Stimulated activated CD4-positive, alpha-beta T cell treated with anti-CD3 and anti-CD28 coated beads, Interleukin-4, amount 100 ng/mL, for 4 hours (primary cell): ENCODE measurements at places on chromosomes 2 and 18.
A peak's percentile ranks its signal among the peaks of the same experiment; 100 is the strongest.

- DNase-seq = no peak
Measured at GRCh38 chr2:222264791-222265320, 33.9 kb downstream of the PAX3 start.

GRCh38 chr2:173996766-173997165, 31.6 kb upstream of the SP3 start:
- DNase-seq = no peak

GRCh38 chr2:7860693-7861092, 821.2 kb upstream of the ID2 start:
- no peak for DNase-seq

DNA sequence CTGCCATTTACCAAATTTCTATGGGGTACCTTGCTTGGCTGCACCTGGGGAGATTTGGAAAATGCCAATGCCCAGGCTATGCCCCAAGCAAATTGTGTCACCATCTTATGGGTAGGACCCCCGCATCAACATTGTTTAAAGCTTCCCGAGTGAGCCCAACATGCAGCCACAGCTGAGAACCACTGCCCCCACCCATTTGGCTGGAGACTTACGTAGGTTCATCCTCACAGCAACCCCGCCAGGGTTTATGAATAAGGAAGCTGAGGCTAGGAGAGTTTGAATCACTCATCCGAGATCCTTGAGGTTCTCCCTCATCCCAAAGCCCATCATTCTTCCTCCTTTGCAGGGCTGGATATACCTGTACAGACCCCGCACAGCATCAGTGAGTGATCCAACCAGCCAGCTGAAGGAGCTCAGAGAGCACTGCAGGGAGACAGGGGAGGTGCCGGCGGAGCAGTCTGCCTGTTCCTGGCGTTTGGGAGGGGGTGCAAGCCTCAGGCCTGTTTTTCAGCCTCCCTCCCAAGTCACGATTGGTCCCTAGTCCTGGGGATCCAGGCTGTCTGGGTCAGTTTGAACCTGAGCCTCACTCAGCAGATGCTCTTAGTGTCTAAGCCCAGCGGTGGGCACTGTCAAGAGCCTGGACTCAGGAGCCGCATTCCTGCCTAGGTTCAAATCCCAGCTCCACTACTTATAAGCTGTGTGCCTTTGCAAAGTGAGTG, 164.9 kb downstream of the SMAD7 start:
- no peak for DNase-seq

GRCh38 chr2:233336541-233336940, 17.8 kb upstream of the DGKD start:
- DNase-seq = no peak

GRCh38 chr2:157415591-157416101, 28.2 kb downstream of the CYTIP start:
- DNase-seq = no peak

DNA sequence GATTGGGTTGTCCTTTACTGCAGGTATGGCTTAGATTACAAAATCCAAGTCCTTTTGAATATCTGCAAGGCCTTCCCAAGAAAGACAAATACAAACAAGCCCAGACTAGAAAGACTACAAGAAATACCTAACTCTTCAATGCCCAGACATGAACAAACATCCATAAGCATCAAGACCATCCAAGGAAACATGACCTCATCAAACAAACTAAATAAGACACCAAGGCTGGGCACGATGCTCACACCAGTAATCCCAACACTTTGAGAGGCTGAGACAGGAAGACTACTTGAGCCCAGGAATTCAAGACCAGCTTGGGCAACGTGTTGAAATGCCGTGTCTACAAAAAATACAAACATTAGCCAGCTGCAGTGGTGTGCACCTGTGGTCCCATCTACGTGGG, 31.7 kb downstream of the MAP4K3 start:
- no peak for DNase-seq

DNA sequence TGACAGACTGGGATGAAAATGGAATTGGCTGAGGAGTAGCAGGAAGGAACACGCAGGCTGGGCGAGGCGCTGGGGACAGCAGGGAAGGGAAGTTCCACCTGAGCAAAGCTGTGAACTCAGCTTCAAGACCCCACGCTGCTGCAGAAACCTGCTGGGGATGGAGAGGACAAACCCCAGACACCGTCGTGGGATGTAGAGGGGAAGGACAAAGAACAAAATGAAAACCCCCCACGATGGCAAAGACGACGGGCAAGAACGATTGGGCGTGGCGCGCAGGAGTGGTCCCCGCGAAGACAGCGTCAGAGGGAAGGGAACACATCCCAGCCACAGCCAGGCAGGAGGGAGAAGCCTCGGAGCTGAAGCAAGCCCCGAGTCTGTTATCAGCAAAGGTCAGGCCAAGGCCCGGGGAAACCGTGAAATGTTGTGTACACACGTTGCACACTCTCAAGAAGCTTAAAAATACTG, 222.9 kb downstream of the NDUFA10 start:
- no peak for DNase-seq

GRCh38 chr2:192194265-192194865, 368 bp downstream of the TMEFF2 start:
- peak; percentile 4 for DNase-seq

- no peak for DNase-seq
Measured at GRCh38 chr2:237118025-237118424, 32.3 kb downstream of the COPS8 start.

DNA sequence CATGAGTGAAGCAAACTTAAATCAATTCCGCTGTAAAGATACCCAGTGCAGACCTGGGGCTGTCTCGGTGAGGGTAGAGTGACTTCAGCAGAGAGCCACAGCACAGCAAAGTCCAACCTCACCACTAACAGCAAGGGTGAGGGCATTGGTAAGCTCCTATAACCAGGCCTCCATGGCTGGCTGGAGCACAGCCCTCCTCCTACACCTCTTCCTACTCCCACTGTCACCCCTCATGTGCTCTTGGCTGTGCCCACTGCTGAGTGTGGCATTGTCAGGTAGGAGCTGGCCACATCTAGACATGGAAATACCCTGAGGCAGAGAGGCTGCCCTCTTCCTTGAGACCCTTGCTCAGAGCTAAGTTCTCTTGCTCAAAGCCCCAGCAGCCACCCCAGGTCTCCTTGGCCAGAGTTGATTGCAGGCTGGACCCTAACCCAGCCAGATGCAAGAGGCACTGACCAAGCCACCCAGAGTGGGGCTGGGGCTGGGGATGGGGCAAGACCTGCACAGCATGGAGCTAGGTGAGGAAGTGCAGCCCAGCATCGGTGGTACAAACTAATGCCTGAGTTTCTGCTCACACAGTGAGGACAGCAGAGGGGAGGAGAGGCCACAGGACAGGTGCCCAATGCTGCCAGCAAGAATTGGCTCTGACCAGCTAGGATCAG, 77.6 kb upstream of the RAB6C start:
- DNase-seq = no peak
